NB4 (cell line): ENCODE measurements at places on chromosomes 5 and 9.

DNA sequence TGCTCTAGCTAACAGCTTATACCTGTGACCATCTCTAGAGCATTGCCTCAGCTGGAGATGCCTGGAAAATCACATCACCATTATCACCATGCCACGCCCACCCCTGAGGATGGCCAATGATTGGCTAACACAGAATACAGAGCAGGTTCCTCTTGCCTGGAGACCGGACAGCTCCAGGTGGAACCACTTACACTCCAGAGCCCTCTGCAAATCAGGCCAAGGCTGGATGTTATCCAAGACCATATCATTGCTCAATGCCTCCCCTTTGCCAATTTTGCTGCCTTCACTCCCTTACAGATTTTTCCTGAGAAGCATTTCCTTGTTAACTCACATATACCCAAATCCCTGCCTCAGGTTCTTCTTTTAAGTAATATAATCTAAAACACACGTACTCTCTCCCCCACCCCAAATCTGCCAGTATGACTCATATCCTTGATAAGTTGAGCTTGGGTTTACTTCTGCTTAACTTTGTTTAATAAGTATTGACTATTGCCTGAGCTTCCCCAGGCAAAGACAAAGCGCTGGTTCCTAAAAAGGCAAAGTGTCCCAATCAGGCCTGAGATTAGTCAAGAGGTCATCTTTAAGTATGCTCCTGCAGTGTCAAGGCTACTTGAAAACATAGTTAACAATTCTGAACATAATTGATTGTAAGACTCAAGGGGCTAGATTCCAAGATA is 309.6 kb downstream of the EPB41L4A start:
- peak; percentile 39 for DNase-seq

DNA sequence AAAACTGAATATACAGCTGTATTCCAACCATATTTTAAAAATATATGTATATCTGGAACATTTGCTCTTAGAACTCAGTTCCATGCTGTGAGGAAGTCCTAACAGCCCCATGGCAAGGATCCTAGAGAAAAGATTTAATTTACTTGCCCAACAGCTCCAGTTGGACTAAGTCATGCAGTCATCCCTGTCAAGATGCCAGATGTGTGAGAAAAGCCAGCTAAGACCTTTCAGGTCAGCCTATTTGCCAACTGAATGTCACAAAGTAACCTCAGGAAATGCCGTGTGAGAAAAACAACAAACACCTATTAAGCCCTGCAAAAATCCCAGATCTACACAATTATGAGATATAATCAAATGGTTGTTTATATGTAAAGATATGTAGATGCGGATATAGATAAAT is 416.3 kb downstream of the NR2F1-AS1 start:
- no peak for DNase-seq

DNA sequence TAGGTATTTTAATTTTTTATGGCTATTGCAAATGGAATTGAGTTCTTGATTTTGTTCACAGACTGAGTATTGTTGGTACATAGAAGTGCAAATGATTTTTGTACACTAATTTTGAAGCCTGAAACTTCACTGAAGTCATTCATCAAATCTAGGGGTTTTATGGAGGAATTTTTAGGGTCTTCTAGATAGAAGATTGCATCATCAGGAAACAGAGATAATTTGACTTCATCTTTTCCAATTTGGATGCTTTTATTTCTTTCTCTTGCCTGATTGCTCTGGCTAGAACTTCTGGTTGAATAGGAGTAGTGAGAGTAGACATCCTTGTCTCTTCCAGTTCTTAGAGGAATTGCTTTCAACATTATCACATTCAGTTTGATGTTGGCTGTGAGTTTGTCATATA is 58.2 kb upstream of the SNCAIP start:
- no peak for DNase-seq

- no peak for DNase-seq
Measured at GRCh38 chr5:9861666-9862256, 231.6 kb upstream of the TAS2R1 start.

GRCh38 chr9:112783551-112783954 is 33.0 kb downstream of the SNX30 start:
- no peak for DNase-seq

- DNase-seq, result peak; percentile 82
Measured at GRCh38 chr5:141100243-141100805, at the start of gene PCDHB3. Gene PCDHB3 (plus strand): TSS chr5:141100473. CDS start chr5:141100650, 177 bp downstream.

DNA sequence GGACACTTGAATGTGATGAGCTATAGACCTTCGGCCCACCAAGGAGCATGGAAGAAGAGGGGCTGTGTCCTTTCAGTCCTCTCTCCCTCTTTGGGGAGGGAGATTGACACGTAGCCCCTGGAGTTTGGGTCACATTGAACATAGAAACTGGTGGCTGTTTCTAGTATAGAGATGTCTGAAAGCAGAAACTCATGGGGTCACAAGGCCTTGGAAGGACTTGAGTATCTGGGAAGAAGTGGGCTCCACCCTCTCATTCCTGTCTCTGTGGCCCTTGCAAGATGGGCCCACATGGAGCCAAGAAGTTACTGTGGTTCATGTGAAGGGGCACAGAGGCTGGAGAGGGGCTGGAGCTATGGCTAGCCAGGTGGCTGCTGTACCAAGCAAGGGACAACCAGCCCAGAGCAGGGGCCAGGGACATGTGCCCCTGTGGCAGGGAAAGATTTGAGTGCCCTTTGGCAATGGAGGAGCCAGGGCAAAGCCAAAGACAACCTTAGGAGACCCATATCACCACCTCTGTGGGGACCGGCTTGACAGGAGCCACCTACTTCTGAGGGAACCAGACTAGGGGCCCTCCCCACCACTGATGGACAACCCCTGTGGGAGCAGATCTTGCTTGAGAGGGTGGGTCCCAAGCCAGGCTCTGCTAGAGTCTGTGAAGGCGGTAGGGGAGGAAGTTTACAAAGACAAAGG is 12.8 kb upstream of the ANGPTL2 start:
- no peak for DNase-seq

DNA sequence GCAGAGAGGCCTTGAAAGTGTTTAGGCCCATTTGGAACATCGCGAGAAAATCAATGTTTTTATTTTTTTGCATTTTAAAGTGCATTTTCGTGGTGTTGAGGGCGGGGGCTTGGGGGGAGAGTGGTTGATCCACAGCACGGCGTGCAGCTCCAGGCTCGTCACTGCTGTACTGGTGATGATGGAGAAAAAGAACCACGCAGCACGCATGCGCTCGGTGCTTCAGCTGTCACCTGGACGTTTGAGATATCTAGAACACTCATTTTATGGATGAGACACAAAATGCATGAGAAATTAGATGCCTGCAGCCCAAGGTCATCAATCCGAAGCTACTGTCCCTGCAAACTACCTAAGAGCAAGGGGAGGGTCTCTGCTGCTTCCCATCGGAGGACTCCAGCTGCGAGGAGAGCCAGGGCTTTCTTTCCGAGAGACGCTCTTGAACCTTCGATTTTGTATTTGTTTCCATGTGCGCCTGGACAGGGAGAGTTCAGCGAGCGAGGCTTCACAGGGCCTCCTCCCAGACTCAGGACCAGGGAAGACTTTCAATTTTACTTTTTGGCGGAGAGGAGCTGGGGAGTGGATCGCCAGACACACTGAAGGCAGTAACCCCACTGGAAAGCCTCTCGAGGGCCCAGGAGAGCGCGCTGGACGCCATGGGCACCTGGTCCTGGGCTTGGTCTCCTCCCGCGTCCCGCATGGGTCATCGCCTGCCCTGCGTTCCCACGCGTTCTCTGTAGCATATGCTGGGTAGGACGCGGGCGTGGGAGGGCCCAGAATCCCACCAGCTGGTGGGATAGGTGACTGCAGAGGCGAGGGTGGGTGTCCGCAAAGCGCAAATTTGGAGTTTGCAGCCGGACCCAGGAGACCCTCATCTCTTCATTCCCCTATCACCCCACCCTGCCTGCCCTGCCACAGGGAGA is 2.5 kb downstream of the DMRT2 start:
- DNase-seq, result no peak

- DNase-seq, result no peak
Measured at GRCh38 chr5:133878236-133878555, 90.2 kb downstream of the C5orf15 start.

- peak; percentile 81 for DNase-seq
Measured at GRCh38 chr9:130053504-130054324, at the start of gene GPR107. Gene GPR107 (plus strand): TSS chr9:130053906. CDS start chr9:130053933, 27 bp downstream.

- DNase-seq, result no peak
Measured at GRCh38 chr5:34034534-34035327, 8.3 kb downstream of the C1QTNF3 start.

- no peak for DNase-seq
Measured at GRCh38 chr9:122374885-122375420, 4.1 kb downstream of the PTGS1 start.

- no peak for DNase-seq
Measured at GRCh38 chr5:170563824-170564567, 60.2 kb downstream of the KCNIP1 start.

- DNase-seq, result no peak
Measured at GRCh38 chr5:22627029-22627428, 226.1 kb downstream of the CDH12 start.

- no peak for DNase-seq
Measured at GRCh38 chr9:69141851-69142250, 32.2 kb upstream of the TJP2 start.

- DNase-seq, result peak; percentile 80
Measured at GRCh38 chr9:73143711-73144328, 7.8 kb upstream of the ANXA1 start.

- no peak for DNase-seq
Measured at GRCh38 chr9:131582056-131582455, 36.7 kb downstream of the PRRT1B start.

GRCh38 chr9:22044583-22044982 is 35.5 kb upstream of the CDKN2B start:
- no peak for DNase-seq

GRCh38 chr9:121738968-121739367 is 87.5 kb downstream of the DAB2IP start:
- no peak for DNase-seq

DNA sequence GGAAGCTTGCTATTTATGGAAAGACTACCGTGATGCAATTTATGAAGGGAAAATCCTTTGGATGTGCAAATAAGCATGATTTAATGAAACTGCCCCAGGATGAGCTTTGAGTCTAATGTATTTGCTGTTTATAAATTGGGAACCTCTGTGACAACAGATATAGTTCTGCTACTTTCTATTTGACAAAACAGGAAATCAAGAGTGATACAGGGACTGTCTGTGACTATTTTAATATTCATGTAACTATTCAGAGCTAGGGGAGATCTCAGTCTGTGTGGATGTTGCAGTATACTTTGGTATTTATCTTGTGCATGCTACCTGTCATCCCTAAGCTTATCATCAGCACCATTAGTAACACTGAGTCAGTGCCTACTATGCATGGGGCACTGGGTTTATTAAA is 132.1 kb downstream of the PDZD2 start:
- no peak for DNase-seq

DNA sequence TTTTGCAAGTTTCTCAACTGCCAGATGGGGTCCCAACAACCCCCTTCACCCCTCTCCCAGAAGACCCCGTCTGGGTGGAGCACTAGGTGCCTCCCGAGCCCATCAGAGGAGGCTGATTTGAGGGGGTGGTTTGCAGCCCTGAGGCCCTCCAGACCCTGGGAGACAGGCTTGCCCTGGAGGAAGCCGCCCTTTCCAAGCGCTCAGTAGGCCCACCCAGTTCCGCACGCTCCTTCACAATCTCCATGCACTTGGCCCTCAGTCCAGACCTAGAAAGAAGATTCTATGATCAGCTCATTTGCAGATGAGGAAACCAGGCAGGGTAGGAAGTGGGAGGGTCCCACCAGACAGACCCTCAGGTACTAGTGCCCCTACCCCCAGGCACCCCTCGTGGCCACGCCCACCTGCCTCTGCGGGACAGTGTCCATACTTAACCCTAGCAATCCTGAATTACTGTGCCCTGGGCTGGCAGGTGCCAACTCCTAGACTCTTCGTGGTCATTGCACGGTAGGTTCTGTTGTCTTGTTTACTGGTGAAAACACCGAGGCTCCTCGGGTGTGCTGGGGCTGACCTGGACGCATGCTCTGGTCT is 22.3 kb downstream of the OR2V1 start:
- no peak for DNase-seq
